AML-193 (cell line): ENCODE measurements at places on chromosomes 5 and 9.

GRCh38 chr5:62395210-62395950, 8.3 kb downstream of the DIMT1 start:
- DNase-seq = no peak

DNA sequence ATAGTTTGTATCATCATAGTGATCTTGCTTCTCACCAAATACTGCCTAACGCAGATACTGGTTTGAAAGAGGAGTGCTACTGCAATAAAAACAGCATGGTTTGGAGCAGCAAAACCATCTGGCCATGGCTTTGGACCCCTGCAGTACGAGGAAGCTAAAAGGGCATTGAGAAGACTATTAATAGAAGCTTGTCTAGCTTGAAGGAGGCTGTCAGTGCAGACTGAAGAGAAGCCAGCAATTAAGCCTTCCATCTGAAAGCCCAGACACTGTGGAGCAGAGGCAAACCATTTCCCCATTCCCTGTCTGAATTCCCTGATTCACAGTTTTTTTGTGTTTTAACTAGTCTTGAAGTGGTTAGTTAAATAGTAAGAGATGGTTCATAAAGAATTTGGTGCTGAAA, 281.6 kb downstream of the PTPRD start:
- no peak for DNase-seq

DNA sequence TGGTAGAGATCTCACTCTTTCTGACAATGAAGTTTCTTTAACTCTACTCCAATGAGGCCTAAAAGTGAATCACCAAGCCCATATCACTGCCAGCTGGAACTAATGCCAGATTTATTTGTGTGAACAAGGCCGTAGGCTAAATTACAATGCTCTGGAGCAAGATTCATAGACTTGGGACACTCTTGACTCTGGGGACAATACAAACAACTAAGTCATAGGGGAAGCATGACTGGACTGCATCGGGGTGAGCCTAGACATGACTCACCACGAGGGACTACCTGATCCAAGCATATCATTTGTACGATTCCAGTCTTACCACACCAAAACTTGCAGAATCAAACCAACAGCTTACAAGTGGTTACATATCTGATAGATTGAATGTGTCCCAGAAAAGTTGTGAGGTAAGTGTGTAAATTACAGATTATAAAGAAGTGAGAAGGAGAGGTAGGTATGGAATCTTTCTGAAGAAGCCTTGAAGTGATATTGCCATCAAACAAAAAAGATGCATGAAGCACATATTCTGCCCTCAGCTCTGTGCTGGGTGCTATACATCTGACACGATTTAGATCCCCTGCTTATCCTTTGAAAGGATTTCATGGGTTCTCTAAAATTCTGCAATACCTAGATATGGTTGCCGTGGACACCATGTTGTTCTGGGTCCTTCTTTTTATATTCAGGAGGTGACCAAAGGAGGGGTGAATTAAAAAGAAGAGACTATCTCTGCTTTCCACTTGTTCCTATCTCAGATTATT, 199.3 kb upstream of the PDE4D start:
- DNase-seq = no peak

GRCh38 chr5:179258001-179258921, 87.0 kb downstream of the ADAMTS2 start:
- no peak for DNase-seq

GRCh38 chr5:36040651-36041536, 25.8 kb downstream of the UGT3A2 start:
- DNase-seq = no peak

DNA sequence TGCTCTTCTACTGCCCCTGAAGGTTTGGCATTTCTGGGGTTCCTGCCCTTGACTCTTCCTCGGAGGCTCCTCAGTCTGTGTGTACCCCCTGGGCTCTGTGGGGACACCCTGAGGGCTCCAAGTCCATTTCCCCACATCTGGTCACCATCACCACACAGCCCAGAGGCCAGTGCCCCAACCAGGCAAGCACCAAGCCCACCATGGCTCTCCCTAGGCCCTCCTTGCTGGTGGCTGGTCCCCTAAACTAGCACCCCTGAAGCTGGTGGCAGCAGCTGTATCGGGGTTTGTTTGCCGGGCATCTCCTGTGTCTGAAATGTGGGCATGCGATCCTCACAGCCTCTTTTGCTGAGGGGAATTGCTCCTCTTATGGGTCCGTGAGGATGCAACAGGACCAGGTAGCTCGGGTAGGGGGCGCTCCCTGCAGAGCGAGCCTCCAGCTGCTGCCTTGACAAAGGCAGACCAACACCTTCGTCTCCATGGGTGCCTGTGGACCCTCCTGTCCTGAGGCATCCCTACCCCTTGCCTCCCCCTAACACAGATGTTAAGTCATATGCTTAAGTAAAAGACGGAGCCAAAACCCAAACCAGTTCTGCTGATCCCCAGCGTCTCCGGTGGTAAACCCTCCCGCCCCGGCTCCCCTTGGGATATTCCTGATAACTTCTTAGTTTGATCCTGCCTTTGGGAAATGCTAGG, 138.9 kb upstream of the IRX4 start:
- DNase-seq = no peak

GRCh38 chr5:172114875-172115422, 73.1 kb downstream of the STK10 start:
- DNase-seq = peak; percentile 89

DNA sequence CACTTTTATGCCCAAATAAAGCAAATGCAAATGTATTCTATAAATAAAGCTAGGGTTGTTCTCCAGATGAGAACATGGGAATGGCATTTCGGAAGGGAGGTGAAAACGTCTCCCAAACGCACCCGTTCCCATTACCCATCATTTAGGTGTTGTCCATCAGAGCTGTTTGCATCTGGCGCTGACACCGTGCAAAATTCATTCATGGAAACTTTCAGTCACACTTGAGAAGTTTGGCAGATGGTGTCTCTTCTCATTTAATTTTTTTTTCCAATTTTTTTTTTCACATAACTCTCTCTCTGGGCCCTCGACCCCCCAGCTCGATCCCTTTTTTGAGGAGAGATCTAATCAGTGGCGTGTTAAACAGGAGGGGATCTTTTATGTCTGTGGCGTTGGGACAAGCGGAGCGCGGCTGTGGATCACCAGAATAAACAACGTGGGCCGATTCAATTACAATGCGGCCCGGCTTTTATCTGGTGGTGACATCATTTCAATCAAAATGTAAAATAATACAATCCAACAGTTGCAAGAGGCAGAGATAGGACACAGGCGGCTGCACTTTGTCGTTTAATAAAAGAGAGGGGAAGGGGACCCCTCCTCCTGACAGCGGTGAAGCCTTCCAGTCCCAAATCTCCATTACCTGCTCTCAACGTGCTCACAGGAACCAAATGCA, 246.1 kb upstream of the IRX4 start:
- no peak for DNase-seq

DNA sequence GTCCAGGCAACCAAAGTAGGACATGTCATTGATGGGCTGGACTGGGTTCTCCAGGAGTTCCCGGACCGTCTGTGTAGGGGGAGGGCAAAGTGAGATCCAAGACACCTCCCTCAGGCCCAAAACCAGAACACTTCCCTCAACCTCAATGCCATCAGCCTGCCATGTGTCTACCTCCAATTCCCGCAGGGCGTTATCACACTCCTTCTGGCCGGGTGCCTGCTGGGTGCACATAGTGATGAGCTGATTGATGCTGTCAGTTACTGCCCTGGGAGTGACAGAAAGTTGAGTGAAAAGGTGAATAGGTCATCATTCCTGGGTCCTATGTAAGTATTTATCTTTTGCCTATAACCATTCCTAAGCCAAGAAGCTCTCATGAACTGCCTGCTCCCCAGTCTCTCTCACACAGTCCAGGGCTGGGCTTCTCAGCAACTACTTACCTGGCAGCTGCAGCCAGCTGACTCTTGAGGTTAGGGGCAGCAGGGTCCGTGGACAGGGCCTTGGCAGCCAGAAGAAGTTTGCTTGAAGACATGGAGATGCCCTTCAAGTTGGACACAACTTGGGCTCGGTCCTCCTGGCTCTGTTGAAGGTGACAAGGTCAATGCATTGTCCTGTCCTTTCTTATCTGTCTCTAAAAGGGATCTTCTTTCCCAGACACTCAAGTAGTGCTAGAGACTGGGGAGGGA, 21.0 kb downstream of the TLN1 start:
- DNase-seq = no peak

DNA sequence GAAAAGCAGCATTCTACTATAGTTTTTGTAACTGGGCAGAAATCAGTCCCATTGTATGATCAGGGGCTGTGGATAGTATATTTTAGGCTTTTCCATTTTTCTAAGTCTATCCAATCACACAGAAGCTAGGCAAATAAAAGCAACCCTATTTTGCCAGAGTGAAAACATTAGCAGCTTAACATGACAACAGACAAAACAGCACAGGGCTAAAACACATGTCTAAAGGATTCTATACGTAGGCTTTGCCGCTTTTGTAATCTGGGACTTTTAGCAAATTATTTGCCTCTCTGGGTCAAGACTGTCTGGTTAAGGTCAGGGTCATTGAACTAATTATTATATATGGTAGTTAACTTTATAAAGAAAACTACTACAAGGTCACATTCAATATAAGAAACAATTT, 4.2 kb downstream of the MARCHF3 start:
- no peak for DNase-seq

GRCh38 chr9:124441291-124441690, 9.0 kb upstream of the ADGRD2 start:
- DNase-seq = no peak

- DNase-seq = peak; percentile 79
Measured at GRCh38 chr5:148807851-148808250, 18.6 kb upstream of the ADRB2 start.

DNA sequence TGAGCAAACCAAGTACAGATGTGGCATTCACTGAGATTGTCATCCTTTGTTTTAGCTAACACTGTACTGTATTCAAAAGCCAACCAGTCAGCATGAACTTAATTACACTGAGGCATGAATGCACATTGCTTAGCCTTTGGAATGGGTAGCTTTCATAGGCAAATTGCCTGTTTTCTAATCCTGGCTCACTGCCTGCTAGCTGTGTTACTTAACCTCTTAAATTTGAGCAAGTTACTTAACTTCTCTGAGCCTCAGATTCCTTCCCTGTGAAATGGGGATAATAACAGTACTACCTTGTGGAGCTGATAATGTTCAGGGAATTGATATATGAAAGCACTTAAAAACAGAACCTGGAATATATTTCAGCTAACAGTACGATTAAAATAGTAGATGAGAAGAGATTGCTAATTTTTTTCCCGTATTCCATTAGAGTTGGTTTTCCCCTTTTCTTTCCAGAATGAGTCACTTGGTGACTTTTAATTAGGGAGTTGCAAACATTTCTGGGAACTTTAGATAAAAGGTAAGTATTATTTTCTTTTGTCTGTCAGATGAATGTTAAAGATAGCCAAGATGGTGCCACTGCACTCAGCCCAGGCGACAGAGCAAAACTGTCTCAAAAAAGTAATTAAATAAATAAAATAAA, 43.9 kb downstream of the ARRDC3 start:
- DNase-seq = no peak

GRCh38 chr5:8386719-8387288, 517.9 kb downstream of the MTRR start:
- DNase-seq = no peak

DNA sequence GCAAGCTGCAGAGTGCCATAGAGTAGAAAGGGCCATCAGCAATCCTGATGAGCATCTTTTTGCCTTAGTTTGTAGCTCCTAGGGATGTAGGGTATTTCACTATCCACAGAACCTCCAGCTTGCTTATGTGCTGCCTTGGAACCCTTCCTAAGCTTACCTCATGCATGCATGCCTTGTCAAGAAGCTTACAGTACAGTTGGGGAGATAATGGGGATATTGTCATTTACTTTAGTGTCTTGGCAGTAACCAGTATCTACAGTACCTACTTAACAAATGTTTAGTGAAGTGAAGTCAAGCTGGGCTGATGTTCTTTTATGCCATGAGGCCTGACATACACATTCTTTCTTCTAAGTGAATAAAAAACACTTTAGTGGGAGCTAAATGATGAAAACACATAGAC, 164.6 kb upstream of the PPP1R2B start:
- no peak for DNase-seq

- DNase-seq = no peak
Measured at GRCh38 chr5:160434022-160434531, 12.4 kb downstream of the PTTG1 start.

DNA sequence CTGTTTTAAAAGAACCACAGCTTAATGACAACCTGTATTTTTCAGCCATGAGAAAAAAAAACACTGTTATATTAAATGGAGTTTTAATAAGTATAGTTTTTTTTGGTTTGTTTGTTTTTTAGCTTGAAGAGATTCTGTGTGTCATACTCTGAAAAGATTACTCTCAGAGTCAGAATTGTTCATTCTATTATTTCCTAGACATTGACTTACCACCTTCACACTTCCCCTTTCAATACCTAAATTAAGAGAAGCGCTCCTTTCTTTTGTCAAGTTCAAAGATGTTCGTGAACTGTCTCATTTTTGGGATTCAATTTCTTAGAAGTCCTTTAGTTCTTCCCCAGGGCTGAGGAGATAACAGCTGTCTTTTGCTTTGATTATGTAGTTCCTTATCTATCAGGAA, 1201.6 kb upstream of the NUDT12 start:
- DNase-seq = no peak

DNA sequence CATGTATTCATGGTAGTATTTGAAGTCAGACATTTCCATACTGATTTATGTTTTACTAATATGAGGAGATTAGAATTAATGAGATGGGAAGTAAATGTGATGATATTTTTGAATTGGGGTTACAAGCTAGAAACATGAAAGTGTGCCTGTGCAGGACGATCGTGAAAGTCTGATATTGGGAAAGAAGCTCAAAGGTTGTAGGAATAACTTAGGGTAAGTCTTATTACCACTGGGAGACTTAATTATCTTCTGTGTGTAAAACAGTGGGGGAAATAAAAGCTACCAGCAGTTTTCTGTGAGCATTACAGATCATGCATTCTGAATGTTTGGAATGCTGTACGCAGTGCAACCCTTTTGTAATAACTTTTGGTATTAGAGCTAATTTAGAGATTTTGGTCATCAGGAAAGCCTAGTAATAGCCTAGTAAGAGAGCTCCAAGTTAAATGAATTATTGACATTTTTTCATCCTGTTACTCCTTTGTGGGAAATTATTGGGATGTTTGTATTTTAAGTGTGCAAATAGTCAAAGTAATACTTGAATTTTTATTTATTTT, 153.9 kb downstream of the PCSK5 start:
- DNase-seq = no peak

DNA sequence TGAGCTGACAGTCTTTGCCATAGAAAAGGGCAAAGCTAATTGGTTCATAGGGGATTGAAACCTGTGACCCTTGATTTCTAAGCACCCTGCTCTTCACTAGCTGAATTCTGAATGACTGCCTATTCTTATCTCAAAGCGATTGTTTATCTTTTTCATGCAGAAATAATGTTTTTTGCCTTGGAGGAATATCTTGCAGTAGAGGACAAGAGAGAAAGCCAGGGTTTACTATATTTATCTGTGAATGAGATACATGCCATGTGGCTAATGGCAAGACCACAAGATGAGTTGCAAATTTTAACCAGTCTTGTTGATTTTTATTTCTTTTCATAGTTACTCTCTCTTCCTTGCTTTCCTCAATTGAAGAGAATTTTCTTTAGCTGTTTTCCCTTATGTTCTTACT, 185.0 kb downstream of the CNTLN start:
- DNase-seq = no peak

GRCh38 chr9:35680331-35681105, 6.8 kb downstream of the CA9 start:
- DNase-seq = no peak

- DNase-seq = no peak
Measured at GRCh38 chr5:138903130-138903775, 28.1 kb upstream of the LRRTM2 start.
